Activated naive CD8-positive, alpha-beta T cell treated with anti-CD3 and anti-CD28 coated beads, Interleukin-2, amount 10 ng/mL, durations not matched to agents 7 days and 5 days (primary cell): ENCODE measurements at places on chromosomes 5 and 9.

DNA sequence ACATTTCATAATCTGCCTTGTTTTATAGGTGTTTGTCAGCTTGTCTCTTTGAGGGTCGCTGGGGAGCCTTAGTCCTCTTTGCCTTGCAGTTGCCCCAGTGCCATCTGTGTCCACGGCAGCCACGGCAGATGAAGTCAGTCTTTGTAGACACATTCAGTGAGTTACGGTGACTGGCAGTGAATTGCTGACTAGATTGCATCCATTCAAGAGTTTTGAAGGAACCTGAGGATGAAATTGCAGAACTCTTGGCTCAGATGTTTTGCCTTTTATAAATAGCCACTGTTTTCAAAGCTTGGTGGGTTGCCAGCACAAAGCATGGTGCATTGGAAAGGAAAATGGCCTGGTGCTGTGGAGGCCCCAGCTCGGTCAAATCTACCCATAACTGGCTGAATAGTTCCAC, 125.6 kb downstream of the TRIO start:
- DNase-seq: no peak

- DNase-seq: no peak
Observed at GRCh38 chr5:123382252-123382651, 41.0 kb downstream of the CEP120 start.

DNA sequence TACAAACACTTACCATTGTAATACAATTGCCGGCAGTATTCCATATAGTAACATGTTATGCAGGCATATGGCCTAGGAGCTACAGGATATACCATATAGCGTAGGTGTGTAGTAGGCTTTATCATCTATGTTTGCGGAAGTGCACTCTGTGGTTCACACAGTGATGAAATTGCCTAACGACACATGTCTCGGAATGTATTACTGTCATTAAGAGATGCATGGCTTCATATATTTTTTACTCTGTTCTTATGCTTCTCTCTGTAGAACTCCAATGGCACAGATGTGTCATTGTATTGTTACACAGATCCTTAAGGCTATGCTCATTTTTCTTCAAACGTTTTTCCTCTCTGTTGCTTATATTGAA, 19.2 kb upstream of the ANKRD18A start:
- no peak for DNase-seq

GRCh38 chr9:126222363-126222834, 104.2 kb upstream of the MVB12B start:
- DNase-seq: no peak

GRCh38 chr5:72692231-72692637, 124.2 kb upstream of the TNPO1 start:
- no peak for DNase-seq

DNA sequence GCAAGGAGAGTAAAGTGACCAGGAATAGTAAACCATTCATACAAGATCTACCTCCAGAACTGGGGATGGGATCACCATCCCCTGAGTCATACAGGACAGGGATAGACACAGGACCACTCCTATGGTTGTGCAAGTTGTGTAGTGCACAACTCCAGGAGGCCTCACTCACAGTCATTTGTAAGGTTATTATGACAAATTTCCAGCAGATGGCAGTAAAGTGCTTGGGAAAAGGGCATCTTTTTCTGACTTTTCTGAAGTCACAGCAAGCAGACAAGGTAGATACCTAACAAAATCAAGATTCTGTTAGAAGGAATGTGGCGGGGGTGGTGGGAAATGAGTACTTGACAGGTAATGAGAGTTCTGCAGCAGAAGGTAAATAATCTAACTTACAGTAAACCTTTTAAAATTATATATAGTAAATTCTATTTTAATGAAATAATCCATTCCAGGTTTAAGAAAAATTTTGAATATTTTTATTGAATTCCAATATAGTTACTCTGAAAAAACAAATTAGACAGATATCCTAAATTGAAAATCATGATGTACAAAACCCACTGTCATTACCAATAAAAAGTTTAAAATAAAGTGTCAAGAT, 16.7 kb upstream of the KIF27 start:
- no peak for DNase-seq

- no peak for DNase-seq
Observed at GRCh38 chr5:95083606-95084005, 201.3 kb downstream of the MCTP1 start.

GRCh38 chr5:157059093-157059539, at the start of gene HAVCR1:
Gene HAVCR1 (minus strand): TSS chr5:157059116. CDS start chr5:157057943, 1,173 bp downstream.
- no peak for DNase-seq

- DNase-seq: no peak
Observed at GRCh38 chr5:138655530-138656190, 80.5 kb upstream of the HSPA9 start.

DNA sequence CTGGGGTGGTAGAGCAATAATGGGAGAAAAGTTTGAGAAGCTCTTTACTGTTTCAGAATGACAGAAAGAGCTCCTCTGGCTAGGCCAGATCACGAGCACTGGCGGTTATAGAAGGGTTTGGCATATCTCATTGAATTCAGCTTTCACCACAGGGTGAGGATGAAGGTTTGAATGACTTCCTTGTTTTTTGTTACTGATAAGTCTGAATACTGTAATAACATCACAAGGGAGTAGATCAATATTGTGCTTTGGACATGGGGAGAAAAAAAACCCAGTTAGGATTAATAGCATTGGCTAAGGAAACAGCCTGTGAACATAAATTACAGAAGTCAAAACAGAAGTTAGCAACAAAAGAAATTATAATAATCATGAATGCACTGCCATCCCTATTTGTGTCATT, 9.4 kb downstream of the PHAX start:
- DNase-seq: no peak

GRCh38 chr9:37104183-37104889, 16.0 kb upstream of the ZCCHC7 start:
- no peak for DNase-seq

DNA sequence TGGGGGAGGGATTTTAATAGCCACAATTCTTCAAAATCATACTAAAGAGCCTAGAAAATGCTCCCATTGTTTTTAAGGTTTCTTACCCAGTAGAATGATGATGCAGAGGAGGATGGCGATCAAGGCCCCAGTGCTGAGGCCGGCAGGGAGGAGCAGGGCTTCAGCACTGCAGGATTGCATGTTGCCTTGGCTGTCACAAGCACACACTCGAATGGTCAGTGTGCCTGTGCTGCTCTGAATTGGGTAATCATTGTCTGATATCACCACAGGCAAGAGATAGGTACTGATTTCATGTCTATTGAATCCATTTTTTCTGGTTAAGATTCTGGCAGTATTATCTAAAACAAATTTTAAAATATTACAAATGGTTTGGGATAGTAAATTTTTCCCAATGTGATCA, 153.3 kb downstream of the CDH10 start:
- no peak for DNase-seq

DNA sequence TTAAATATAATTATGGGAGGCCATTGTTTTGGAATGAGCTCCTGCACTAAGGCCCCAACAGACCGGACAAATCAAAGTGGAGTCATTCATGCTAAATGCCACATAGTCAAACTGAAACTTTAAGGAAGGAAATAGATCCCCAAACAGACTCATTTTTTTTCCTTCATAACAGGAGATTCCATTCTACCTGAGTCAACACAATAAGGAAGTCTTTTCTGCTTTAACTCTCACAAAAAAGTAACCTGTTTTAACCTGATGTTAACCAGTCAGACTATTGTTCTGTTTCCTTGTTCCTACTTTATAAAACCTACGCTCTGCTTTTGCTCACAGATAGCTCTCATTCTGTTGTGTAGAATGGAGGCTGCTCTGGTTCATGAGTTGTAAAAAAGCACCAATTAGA, 234.9 kb downstream of the YTHDC2 start:
- no peak for DNase-seq

DNA sequence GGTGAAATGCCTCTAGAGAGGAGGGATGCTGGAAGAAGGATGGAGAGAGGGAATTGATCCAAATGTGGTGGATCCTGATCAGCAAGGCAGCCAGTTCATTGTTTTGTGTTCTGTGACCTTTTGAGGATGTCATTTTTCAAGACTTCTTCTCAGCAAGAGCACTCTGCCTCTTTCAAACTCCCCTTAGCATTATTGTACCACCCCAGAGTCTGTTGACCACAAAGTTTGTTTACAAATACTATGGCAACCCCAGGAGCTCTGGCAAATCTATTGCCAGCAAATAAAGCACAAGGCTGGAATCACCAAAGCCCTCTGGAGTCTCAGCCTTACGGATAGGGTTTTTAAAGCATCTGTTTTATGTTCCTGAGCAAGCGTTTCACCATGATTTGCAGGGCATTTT, 76.2 kb upstream of the SLC1A3 start:
- no peak for DNase-seq

- no peak for DNase-seq
Observed at GRCh38 chr5:59744531-59744992, 149.0 kb downstream of the PDE4D start.

GRCh38 chr5:141439411-141440141, 9.3 kb downstream of the PCDHGA12 start:
- no peak for DNase-seq

- no peak for DNase-seq
Observed at GRCh38 chr5:52961274-52961681, 27.9 kb upstream of the ITGA2 start.

DNA sequence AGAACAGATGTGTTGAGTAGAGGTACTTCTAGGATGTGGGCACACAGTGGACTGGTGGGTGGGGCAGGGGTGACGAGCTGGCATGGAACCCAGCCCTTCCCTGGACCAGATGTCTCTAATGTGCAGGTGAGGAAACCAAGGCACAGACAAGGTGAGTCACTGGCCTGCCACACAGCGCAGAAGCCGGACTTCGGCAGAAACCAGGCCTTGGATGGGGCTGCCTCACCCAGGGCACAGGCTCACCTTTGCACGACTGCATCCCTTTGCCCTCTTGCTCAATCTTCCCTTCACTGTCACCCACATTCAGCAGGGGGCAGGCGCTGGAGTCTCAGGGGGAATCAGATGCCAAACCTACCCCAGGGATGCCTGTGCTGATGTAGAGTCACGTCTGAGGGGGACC, 65.4 kb upstream of the LMX1B start:
- DNase-seq: no peak

- no peak for DNase-seq
Observed at GRCh38 chr9:87650611-87651295, 75.2 kb upstream of the CTSL start.

GRCh38 chr5:69011910-69012309, 81.9 kb upstream of the SLC30A5 start:
- no peak for DNase-seq

- DNase-seq: no peak
Observed at GRCh38 chr5:63602971-63603370, 359.3 kb downstream of the HTR1A start.

GRCh38 chr9:78013934-78014333, 17.7 kb downstream of the GNAQ start:
- no peak for DNase-seq

GRCh38 chr9:110802416-110803035, 133.9 kb downstream of the MUSK start:
- DNase-seq: no peak

DNA sequence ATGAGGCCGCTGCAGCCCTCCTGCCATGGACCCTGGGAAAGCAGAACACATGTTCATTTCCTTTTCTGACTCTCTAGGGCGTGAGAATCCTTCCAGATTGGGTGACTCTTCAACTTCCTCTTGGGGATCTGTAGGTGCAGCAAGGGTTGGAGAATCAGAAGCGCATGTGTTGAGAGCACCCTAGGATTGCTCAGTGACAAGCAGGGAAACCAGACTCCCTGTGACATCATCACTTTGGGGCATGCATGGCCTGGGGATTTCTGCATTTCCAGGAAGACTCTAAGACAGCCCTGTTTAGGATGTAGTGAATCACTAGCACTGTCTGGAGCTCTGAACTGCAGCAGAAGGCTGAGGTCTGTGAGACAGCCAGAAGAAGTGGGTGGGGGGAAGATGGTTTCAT, 15.1 kb upstream of the LCP2 start:
- no peak for DNase-seq

DNA sequence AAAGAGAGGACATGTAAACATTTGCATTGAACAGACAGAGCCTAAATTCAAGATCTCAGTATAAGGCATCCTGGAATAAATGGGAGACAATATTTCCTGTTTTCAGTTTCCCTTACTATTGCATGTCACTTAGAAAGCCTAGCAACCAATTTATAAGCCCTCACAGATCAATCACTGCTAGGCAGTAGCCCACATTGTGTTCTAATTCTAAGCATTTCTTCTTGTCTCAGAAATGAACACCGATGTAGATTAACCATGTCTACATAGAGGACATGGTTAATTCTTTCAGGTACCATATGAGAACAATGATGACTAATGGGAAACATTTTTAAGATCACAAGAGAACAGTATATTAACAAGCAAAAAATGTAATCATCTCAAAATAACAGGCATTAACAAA, 79.6 kb upstream of the HMHB1 start:
- DNase-seq: no peak

GRCh38 chr9:99576002-99576401, 245.7 kb upstream of the NR4A3 start:
- no peak for DNase-seq

GRCh38 chr9:26786564-26786963, 106.0 kb downstream of the CAAP1 start:
- no peak for DNase-seq

DNA sequence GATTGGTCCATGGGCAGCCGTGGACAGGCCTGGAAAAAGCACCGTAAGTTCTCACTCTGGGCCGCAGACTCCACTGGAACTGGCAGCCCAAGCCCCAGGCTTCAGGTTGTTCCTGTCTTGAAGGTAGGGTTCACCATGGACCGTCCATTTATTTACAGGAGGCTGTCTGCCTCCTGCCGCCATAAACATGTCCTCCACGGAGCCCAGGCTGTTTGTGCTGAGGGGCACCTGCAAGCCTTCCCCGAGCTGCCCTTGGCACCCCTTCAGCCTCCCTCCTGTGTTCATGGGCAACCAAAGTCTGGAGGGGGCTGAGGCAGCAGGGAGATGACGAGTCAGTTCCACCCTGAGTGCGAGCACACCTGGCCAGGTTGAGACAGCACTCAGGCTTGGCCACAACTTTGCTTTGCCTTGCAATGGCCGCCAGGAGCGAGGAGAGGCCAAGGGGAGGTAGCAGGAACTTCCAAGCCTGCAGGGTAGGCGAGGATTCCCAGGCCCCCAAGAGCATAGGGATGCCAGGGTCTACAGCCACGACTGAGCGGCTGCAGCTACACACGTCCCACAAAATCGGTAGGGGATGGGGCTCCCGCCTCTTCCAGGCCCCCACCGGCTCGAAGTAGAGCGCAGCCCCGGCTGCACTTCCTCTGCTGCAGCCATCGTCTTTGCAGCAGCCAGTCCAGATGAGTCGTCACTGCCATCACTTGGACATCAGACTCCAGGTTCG, 1625.6 kb upstream of the ACO1 start:
- DNase-seq: no peak

DNA sequence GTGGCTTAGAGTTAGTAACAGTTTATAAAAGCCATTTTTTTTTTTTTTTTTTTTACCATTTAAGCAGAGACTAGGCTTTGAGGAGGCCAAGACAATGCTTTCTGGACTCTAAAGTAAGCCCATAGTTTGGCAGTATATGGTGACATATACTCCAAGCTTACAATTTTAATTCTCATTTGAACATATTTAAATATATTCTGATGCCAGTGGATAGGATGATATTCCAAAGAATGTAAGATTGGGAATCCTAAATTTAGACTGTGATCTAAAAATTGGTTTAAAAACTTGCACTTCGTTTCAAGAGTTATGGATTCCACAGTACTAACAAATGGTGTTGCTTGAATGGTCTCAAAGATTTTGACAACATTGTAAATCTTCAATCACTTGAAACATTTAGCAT, 112.1 kb downstream of the CWC27 start:
- no peak for DNase-seq
